BJ (cell line): ENCODE measurements at places on chromosomes 11 and 22.

- no peak for DNase-seq
Measured at GRCh38 chr11:94170953-94171352, 42.3 kb downstream of the PANX1 start.

- no peak for DNase-seq
Measured at GRCh38 chr11:42598341-42598740, 713.5 kb upstream of the API5 start.

- DNase-seq: no peak
Measured at GRCh38 chr22:39543095-39543494, 10.5 kb upstream of the RPS19BP1 start.

DNA sequence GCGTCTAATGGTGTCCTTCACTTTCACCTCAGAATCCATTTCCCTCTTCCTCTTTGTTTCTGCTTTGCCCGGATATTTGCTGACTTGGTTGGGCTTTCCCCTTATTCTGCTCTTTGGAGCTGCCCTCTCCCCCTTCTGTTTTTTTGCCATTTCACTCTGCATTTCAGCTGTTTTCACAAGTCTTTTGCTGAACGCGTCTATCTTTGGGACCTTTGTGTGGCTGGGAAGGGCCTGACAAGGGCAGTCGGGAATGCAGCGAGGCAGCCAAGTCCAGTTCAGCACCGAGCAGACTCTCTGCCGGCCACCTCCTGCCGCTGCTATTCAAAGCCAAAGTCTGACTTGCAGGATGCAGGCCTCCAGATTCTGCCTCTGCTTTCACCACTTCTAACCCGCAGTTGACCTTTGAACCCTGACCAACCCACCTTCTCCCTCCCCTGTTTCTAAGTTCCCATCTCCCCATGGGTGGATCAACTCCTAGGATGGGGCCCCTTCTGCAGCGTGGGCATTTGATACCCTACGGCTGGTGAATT is 38.2 kb downstream of the FEZ1 start:
- DNase-seq: no peak

DNA sequence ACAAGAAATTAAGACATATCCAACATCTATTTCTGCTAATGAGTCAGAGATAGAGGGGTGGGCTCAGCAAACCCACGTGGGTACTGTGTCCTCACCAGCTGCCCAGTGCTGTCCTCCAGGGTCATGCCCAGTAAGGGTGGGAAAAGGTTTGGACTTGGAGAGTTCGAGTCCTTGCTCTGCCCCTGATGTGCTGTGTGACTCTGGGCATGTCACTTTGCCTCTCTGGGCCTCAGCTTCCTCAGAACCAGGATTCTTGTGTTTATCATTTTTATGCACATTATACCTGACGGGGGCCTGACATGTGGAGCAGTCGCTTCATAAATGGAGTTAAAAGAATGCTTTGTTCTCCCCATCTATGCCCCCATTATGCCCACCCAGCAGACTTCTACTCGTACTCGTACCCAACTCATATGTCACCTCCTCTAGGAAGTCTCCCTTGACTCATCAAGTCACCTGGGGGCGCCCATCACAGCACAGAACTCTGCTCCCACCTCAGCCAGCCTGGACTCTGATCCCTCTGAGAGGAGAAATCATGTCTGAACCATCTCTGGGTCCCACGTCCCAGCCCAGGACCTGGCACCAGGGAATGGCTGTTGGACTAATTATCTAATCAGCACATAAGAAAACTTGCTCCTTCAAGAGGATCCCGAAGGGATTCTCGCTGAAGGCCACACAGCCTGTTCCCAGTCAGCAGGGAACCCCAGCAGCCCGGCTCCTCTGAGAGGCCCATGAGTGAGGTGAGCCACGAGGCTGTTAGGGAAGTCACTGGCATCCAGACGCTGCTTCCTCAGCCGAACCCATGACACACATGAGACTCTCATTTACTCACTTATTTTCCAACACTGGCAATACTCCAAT is 38.7 kb upstream of the TSKU start:
- no peak for DNase-seq

- no peak for DNase-seq
Measured at GRCh38 chr22:30291058-30291892, 2.0 kb upstream of the CASTOR1 start.

GRCh38 chr22:20218326-20218872 is 49.7 kb downstream of the RTN4R start:
- no peak for DNase-seq

DNA sequence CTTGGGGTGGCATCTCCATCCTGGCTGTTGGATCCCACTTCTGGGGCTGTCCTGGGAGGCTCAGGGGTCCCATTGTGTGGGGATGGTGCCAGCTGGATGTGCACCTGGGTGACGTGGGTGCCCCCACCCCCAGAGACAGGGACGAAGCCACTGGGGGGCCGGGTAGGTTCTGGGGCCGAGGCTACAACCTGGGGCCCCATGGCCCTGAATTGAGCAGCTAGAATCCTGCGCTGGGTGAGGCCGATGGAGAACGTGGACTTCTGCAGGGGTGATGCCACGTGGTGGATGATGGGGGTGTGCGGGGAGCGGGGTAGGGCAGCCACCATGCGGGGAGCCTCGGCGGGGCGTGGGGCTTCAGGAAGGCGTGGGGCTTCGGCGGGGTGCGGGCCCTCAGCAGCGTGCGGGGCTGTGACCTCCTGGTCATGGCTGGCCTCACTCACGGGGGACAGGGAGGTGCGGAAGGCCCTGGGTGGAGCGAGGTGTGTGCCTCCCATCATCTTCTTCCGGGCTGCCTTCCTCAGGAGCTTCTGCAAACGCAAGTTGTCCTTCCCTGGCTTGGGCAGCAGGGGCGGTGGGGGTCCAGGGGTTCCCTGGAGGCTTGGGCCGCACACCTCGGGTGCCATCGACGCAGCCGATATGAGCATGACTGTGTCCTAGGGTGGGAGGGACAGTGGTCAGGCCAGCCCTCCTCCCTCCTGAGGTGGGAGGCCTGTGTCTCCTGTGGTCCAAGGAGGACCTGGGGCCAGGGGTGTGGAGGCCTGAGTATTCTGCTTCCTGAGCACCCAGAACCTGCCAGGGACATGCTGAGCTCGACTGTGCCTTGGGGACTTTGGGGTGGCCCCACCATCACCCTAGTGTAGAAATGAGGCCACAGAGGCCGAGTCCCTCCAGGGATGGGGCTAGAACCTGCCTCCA is 1.5 kb downstream of the PRR33 start:
- no peak for DNase-seq

GRCh38 chr11:1694064-1694845 is 2.7 kb upstream of the KRTAP5-6 start:
- no peak for DNase-seq

- no peak for DNase-seq
Measured at GRCh38 chr22:48945621-48946458, 881.8 kb downstream of the BRD1 start.

DNA sequence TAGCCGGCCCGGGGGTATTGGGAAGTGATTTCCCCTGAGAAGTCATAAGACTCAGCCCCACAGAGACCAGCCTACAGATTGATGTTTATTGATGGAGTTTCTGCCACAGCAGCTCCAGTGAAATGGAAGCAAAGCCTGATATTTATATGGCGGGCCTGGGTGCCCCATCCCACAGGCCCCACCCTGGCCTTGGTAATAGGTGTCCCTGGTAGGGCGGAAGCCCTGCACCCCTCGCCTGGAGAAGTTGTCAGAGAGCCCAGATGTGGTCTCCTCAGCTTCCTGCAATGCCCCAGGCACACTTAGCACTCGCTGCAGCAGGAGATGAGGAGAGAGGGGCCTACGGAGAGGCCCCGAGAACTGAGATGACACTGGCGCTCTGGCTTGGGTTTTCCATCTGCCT is 107.4 kb downstream of the MORC2 start:
- no peak for DNase-seq

DNA sequence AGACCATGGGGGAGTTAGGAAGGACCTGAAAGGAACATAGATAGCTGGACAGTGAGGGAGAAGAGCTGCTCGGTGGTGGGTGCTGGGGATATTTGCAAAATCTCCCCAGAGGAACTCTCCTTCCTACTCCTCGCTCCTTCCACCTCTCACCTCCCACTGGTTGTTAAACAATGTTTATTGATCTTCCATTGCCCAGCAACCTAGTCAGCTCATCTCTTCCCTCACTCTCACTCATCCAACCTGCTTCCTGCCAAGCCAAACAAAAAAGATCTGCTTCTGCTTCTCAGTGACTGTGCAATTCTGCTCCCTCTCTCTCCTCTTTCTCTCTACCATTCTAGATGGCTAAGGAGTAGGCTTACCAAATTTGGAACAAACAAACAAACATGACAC is 115.0 kb downstream of the SLC1A2 start:
- no peak for DNase-seq

DNA sequence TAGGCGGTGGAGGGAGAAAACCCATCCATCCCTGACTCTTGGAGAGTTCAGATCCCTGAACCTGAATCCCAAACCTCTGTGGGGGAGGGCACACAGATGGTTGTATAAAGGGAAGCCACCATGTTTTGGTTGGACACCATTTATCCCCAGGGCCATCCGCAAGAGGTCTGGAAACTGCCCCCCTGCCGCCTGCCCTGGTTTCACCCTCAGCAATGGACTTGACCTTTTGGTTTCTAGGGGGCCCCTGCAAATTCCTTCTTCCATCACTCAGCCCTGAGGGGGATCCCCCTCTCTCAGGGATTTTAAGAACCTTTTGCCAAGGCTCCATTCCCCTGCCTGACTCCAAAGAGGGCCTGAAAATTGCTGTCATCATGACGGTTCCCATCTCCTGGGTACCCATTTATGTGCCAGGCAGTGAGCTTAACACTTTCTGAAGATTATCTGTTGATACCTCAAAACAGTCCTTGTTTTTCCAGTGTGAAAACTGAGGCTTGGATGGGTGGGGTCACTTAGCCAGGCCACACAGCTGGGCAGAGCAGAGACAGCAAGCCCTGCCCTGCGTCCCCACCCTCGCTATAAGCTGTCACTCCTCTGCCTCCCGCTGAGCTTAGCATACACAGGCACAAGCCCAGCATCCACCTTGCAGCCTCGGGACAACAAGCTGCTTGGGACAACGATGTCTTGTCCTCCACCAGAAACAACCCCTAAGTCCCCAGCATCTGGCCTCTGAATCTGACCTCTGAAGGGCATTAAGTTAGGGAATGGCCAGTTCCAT is 33.2 kb upstream of the CRYBB3 start:
- no peak for DNase-seq

GRCh38 chr11:32266601-32267000 is 168.7 kb downstream of the WT1 start:
- DNase-seq: no peak

DNA sequence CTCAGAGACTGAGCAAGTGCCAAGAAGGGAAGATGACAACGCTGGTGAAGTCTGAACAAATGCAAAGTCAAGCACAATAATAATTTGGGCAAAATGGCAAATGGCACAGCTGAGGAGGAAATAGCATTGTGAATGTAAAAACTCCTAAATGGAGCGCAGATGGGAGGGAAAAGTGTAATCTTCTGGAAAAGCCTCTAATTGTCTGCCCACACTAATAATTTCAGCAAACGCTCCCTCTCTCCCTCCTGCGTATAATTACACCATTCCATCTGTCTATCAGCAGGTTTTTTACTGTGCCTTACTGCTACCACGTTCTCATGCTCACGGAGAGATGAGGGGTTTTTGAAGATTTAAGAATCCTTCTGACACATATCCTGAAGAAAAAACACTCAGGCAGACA is 302.6 kb downstream of the KIRREL3 start:
- no peak for DNase-seq

GRCh38 chr11:4551346-4551979 is 6.5 kb downstream of the OR52M1 start:
- no peak for DNase-seq

DNA sequence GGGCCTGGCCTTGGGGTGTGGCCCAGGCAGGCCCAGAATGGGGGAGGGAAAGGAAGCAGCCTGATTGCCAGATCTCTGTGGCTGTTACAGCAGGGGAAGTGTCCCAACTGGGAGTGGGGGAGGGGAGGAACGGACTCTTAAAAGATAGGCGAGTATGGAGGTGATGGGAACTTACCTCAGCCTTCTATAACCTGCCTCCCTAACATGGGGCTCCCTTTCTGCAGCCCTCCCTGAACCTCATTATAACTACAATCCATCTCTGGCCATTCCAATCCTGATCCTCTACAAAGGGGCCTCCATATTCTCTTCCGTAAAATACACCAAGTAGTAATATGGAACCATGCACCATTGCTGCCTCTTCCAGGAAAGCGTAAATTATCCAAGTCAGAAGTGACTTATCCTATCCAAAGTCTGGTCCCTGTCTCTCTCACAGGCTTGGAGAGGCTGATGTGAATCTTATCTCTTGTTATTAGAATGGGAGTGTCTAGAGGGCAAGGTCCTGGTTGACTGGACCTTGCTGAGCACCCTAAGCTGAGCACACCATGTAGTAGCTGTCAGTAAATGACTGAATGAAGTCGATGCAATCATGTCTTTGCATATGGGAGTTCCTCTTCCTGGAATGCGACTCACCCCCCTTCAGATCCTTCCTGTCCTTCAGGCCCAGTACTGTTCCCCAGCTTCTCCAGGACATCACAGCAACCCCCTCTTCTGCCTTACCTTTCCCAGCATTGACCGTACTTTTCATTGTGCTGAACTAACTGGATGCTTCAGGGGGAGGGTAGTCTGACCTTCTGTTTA is 5.9 kb downstream of the RHOG start:
- no peak for DNase-seq

DNA sequence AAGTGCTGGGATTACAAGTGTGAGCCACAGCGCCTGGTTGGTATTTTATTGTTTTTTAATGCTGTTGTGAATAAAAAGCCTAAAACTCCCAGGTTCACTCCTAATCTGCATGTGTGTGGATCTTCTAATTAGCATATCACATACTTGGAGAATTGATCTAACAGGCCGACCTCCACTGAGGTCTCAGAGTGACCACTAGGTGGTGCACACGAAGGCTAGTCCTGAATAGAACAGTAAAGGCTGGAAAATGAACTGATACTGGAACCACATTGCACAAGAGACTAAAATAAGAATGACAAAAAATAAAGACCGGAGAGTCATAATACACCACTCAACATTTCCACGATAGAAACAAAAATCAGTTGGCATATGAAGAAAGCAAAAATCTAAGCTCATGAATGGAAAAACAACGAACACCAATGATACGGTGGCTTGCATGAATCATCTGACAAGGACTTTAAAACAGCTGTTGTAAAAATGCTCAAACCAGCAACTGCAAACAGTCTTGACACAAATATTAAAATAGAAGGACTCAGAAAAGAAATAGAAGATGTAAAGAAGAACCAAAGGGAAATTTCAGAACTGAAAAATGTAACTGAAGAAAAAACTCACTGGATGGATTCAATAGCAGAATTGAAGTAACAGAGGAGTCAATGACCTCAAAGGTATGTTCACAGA is 19.2 kb downstream of the PIM3 start:
- DNase-seq: no peak

GRCh38 chr11:60658409-60658808 is 41.0 kb upstream of the MS4A8 start:
- DNase-seq: no peak

DNA sequence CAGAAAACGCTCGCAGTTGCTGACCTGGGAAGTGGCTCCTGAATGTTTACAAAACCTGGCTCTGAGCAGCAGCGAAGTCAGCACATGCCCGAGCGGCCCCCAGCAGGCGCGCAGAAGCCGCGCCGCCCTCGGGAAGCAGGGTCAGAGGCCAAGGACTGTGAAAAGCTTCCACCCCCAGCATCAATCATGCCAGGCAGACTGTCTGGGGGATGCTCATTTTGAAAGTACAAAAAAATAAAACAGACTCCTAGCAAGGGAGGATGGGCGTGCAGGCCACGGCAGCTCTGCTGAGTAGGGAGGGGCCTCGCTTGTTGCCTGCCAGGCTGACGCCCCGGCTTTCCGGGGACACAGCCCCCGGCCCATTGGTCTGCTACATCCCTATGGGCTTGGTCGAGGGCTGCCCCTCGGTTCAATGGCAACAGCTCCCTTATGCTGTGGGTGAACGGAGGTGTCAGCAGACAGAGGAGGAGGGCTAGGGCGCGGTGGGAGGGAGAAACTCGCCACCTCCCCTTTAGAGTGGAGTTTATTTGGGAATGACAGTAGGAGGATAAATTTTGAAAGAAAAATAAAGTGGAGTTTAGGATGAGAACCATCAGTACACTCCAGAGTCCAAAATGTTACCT is 37.7 kb upstream of the GNB1L start:
- DNase-seq: no peak
